Glutamatergic neuron (in vitro differentiated cells): ENCODE measurements at places on chromosomes 1 and 21.
A peak's percentile ranks its signal among the peaks of the same experiment; 100 is the strongest.

DNA sequence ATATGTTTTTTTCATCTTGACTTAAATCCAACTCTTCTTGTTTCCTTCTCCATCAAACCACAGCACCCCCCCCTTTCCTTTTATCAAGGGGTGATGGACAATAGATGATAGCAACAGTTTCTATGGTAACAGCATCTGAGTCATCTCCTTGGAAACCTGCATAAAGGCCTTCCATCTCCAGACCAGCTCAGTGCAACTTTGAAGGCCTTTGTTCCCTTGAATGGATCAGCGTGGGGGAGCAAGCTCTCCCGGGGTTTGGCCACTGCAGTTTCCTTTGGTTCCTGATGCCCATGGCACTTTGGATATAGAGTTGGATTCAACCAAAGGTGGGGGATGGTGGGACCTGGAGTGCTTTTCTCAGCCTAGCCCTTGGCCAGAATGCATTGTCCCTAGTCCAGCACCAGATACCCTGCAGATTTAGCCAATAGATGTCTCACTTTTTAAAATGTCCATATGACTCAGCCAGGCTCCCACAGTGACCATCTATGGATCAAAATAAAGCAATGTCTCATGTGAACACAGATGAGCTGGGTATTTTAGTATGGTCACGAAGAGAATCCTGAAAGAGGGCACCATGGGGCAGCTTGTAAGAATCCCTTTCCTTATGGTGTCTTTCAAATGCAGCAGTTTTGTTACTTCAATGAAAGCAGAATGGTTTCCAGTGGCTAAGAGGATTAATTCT is 127.7 kb downstream of the SPATA46 start:
- DNase-seq = no peak

DNA sequence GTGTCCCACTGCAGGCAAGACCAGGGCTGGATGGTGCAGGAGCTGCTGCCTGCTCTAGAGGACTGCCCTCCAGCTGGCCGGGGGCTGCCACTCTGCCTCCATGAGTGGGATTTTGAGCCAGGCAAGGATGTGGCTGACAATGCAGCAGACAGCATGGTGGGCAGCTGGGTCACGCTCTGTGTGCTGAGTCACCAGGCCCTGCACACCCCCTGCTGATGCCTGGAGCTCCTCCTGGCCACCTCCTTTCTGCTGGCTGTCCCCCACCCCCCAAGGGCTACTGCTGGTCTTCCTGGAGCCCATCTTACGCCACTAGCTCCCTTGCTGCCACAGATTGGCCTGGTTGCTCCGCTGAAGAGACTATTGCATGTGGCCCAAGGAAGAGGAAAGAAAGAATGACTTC is 3.9 kb upstream of the ZSCAN20 start:
- DNase-seq = no peak

DNA sequence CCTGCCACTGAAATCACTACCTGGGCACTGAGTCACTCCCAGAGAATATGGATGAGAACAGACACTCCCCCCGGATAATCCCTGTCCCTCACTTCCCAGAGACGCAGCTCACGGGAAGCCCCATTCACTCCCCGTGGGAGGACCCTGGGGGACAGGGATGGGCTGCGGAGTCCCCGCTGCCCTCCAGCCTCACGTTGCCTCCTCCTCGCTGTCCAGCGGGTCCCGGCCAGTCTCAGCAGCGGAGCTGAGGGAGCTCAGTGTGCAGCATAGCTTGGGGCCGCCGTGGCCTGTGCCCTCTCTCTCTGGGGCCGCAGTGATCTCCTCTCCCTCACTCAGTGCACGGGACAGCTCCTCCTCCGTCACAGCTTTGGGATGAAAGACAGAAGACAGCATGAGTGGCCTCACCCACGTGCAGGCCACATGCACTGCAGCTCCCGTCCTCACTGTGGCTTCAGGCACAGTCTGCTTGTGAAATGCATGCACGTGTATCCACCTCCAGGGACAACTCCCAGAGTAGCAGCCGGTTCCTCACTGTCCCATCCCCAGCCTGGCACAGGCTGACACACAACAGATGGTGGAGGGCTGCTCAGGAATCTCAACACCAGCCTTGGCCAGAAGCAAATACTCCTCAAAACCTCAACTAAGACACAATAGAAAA is 7.4 kb downstream of the CFAP410 start:
- DNase-seq = peak; percentile 65

- DNase-seq = no peak
Measured at GRCh38 chr1:51421964-51422363, 91.6 kb upstream of the TTC39A start.

GRCh38 chr1:37602750-37603694 is 7.3 kb upstream of the GNL2 start:
- DNase-seq = peak; percentile 61

GRCh38 chr1:210366767-210367166 is 38.1 kb downstream of the HHAT start:
- no peak for DNase-seq

DNA sequence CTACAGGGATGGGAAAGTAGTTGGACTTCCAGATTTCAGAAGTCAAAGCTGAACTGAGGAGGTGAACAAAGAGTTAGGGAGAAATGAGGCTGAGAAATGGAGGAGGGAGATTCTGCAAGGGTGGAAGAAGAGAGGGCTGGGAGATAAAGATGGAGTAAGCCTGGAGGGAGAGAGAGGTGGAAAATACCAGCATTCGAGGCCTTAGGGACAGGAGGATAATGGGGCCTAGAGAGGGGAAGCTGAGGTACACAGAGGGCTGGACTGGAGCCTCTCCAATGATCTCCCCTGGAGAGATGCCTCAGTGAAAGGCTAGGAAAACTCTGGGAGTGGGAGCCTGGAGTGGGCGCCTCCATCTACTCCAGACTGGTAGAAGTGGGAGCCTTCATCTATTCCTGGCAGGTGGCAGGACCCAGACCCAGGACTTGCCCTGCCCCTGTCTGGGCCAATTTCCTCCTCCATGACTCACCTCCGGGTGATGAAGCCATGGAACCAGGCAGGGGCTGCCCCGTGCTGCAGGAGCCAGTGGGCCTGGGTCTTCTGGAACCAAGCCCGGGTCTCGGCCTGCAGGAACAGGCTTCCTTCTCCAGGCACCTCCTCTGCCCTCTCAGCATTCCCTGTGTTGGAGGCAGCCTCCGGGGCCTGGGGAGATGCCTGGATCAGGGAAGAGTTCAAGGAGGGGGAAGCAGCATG is 1.9 kb downstream of the SH2D2A start:
- no peak for DNase-seq

DNA sequence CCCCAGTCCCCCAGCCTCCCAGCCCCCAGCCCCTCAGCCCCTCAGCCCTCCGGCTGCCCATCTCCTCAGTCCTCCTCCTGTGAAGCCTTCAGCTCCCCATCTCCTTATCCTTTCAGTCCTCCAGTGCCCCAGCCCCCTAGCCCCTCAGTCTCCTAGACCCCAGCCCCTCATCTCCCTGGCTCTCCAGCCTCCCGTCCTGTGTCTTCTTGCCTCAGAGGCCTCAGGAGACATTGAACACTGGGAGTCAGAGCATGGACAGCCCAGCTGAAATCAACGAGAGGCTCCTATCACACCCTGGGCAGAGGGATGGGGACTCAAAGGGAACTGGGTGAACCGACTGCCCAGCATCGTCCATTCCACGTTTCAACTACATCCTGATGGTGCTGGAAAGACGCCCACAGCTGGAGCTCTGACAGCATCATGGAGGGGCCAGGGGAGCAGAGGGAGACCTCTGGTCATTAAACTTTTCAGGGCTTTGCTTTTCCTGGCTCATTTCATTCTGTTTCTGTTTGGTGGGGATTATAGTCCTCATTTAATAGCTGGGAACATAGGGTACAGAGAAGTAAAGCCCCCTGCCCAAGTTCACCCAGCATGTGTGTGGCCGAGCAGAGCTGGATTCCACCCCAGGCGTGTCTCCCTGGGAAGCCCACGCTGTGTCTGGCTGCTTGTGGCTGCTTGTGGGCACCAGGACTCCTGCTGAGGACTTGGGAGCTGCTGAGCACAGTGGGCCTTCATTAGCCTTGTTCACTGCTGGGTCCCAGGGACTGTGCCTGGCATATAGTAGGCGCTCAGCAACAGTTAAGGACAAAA is 396.7 kb downstream of the PTPRU start:
- no peak for DNase-seq

- DNase-seq = peak; percentile 79
Measured at GRCh38 chr1:17826165-17826488, 71.0 kb downstream of the ACTL8 start.

- no peak for DNase-seq
Measured at GRCh38 chr1:63746129-63746864, 27.5 kb upstream of the ROR1 start.

GRCh38 chr1:22611530-22611947 is 24.9 kb upstream of the C1QA start:
- no peak for DNase-seq

GRCh38 chr1:244112041-244112440 is 61.0 kb downstream of the ZBTB18 start:
- no peak for DNase-seq

DNA sequence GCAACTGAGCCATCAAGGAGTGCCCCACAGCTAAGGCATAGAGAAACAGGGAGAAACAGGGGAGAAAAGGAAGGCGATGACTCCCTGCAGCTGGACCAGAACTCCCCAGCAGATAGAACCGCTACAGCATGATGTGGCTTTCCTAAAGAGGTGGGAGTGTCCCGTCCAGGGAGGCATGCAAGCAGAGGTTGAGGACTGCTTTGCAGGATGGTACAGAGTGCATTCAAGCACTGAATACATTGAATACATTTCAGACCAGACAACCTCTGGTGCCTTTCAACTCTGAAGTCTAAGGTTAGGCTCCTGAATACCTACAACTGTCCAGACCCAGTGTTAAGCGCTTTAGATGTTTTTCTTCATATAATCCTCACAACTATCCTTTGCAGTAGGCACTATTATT is 13.3 kb downstream of the DLGAP3 start:
- no peak for DNase-seq

DNA sequence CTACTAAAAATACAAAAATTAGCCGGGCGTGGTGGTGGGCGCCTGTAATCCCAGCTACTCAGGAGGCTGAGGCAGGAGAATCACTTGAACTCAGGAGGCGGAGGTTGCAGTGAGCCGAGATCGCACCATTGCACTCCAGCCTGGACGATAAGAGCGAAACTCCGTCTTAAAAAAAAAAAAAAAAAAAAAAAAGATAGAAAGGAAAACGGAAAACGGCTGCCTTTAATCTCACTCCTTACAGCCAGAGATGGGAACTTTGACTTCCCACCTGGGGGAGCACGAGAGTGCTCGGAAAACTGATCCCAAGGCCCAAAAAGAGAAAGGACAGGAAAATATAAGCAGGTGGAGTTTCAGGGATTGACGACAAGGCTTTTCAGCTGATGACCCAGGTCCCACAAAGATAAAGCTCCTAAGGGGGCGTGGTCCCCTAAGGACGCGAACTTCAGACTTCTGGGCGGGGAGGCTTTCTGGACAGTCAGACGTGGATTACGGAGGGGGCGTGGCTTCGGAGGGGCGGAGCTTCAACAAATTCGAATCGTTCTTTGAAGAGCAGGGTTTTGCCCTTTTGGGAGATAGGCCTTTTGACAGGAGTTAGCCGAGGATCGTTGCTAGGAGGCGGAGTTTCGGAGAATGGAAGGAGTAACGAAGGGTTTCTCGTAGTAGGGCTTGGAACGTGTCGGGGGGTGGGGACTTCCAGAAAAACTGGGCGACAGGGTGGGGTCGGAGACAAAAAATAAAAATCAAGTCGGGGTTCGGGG is 958 bp upstream of the CKS1B start:
- peak; percentile 95 for DNase-seq

DNA sequence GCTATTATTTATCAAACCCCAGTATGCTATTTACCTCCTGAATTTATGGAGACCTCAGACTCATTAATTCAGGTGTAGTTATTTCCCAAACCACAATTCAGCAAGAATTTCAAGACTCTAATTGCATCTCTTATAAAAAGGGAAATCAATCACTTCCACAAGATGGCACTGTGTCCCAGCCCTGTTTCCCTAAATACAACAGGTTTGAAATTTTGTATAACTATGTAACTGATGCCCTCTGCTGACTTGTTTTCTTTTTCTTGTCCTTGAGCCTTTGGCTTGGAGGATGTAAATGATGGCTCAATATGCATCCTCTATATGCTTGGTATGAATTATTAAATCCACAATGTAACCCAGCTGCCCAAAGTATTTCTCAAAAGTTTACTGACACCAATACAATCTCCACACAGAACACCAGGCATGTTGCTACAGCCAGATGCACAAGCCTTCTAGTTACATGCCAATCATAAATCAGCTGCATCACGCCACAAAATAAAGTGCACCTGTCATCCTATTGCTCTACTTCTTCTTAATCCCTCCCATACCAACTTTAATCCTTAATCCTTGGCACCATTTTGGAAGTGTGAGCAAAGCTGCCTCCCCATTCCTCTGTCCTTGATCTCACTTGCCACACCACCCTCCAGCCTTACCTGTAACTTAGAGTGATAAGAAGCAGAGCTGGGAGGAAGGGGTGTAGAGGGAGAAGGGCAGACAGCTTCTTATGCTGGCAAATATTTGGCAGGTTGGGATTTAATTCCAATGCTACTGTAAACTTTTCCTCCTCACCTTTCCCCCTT is 9.0 kb downstream of the C1orf105 start:
- DNase-seq = no peak

GRCh38 chr1:174322202-174322862 is 125.4 kb upstream of the GPR52 start:
- no peak for DNase-seq

DNA sequence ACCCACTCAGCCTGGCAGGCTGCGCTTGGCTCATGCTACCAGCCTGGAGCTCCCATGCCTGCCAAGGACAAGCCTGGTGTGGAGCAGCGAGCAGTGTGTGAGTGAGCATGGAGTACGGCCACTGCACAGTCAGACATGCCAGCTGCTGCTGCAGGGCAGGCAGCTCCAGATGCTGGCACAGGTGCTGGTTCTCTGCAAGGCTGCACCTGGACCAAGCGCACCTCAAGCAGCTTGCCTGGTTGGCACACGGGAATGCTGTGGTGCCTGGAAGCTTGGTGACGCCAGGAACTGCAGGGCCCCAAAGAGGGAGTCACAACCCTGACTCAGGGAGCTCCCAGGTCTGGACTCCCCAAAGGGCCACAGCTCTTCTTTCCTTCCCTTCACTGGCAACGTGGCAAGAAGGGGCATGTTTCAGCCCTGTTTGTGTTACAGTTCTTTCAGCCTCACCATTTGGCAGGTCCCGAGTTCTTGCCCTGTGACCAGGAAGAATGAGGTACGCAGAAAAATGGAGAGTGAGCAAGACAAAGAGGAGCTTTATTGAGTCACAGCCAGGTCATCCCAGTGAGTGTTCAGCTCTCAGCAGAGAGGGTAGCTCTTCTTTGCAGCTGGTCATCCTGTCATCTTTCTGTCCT is 26.1 kb downstream of the ACOT7 start:
- no peak for DNase-seq

DNA sequence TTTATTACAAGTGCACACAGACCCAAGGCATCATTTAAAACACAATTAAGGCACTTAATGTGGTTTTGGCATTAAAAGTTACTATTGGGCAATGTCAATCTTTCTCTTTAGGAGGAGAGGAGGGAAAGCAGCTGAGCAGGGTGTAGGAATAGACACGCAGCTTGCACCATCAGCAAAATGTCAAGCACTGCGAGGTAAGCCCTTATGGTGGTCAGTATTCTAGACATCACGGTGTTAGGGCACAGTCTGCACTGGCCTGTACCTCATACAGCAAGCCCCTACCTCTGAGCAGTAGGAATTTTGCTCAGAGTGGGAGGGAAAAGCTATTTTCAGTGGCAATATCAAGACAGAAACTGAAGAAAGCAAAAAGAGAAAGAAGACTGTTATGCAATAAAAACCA is 62.0 kb upstream of the ESRRG start:
- no peak for DNase-seq
